ENCODE measurements at places on chromosomes 2 and 18.

GRCh38 chr2:26444236-26444635, 33.7 kb downstream of the OTOF start:
- DNase-seq = no peak

- no peak for DNase-seq
Measured at GRCh38 chr2:110678457-110679336, 834 bp upstream of the BUB1 start.

- no peak for DNase-seq
Measured at GRCh38 chr2:35708411-35708923, 647.1 kb upstream of the CRIM1 start.

GRCh38 chr18:7808992-7809391, 241.9 kb downstream of the PTPRM start:
- DNase-seq = no peak

DNA sequence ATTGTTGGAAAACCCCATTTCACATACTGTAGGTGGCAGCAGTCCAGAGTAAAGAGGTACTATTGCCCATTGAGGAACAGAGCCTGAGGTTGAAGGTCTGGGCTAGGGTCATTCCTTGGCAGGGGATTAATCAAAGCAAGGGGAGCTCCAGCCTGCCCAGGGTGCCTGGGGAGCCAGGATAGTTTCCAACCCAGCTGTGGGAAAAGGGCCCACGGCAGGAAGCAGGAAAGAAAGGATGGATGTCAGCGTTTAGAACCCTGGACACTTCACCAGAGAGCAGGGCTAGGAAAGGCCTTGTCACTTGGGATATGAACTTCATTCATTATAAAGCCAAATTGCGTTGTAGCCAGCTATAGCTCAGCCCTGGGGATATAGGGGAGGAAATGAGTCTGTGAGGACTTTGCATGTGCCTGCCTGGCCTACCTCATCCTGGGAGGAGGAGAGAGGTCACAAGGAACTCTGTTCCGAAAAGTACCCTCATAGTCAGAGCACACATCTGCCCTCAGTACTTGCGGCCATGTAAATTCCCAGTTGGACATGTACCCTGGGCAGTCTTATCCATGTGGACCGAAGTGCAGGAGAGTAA, 140.2 kb upstream of the COPS8 start:
- no peak for DNase-seq

GRCh38 chr2:182763311-182763912, 47.4 kb downstream of the DNAJC10 start:
- no peak for DNase-seq

GRCh38 chr2:27191070-27191829, 20.6 kb upstream of the ATRAID start:
- peak; percentile 12 for DNase-seq

- DNase-seq = no peak
Measured at GRCh38 chr2:134469516-134470115, 215.7 kb downstream of the MGAT5 start.

- DNase-seq = peak; percentile 32
Measured at GRCh38 chr2:15284614-15285013, 276.5 kb downstream of the NBAS start.

DNA sequence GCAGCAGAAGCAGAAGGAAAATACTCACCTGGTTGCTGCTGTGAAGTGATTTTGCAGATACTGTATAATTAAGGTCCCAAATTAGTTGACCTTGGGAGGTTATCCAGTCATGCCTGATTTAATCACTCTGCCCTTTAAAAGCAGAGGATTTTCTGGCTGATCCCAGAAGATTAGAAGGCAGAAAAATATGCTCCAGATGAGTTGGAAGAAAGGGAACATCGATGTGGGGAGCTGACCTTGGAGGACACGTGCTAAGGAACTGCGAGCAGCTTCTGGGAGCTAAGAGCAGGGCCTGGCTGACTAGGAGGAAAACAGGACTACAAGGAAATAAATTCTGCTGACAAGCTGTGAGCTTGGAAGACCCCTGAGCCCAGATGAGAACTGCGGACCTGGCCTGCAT, 13.3 kb upstream of the DYM start:
- no peak for DNase-seq

GRCh38 chr2:120617055-120617454, 118.6 kb upstream of the GLI2 start:
- no peak for DNase-seq

- peak; percentile 41 for DNase-seq
Measured at GRCh38 chr2:74334931-74335333, 8.3 kb downstream of the SLC4A5 start.

- no peak for DNase-seq
Measured at GRCh38 chr2:202009019-202009481, 24.6 kb upstream of the FZD7 start.

DNA sequence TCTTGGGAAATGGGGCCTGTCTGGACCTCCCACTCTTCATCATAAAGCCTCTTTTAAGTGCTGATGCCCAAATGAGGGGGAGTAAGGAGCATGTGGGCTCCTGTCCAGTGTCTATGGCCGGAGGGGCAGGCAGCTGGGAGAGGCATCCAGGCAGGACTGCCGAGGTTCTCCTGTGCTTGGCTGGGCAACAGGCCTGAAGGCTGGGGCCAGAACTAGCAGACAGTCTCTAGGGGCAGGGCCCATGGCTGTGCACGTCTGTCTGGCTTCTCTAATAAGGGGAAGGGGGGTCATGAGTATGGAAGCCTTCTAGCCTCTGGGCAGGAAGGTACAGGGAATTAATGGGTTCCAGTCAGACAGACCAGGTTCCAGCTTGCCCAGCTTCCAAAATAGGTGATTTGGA, 128.6 kb downstream of the SMAD2 start:
- no peak for DNase-seq

DNA sequence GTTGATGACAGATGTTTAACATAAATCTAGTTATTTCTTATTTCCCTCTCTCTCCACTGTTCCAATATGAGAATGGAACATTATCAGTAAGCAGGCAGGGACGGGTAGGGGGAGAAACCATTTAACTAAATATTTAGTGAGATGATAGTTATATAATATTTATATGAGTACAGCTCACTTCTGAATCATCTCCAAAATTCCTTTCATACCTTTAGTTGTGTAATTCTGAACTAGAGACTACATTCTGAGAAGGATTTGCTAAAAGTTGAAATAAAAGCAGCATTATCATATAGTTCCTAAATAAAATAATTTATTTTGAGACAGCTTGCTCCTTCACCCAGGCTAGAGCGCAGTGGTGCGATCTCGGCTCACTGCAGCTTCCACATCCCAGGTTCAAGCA, 41.4 kb downstream of the B4GALT6 start:
- no peak for DNase-seq

- DNase-seq = peak; percentile 86
Measured at GRCh38 chr2:158315000-158315399, 141.6 kb downstream of the CCDC148 start.

DNA sequence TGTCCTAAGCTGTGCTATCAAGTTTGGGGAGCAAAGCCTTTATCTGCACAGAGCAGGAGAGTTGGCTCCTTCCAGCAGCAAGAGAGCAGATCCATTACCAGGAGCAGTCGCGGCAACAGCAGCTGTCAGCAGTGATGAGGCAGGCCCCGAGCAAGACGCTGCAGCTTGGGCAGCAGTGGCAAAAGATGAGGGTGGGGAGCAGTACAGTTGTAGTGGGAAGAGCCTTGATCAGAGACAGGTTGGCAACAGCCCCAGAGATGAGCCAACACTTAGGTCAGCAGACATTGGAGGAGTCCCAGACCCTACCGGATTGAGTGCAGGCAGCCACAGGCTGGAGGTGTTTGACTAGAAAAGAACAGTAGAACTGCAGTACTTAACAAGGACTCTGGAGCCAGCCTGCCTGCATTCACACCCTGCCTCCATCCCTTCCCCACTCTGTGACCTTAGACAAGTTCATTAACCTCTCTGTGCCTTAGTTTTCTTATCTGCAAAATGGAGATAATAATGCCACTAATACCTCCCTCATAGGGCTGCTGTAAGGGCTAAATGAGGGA, 117.1 kb upstream of the SERTAD2 start:
- DNase-seq = no peak

- no peak for DNase-seq
Measured at GRCh38 chr2:44247924-44248323, 27.4 kb upstream of the SLC3A1 start.

DNA sequence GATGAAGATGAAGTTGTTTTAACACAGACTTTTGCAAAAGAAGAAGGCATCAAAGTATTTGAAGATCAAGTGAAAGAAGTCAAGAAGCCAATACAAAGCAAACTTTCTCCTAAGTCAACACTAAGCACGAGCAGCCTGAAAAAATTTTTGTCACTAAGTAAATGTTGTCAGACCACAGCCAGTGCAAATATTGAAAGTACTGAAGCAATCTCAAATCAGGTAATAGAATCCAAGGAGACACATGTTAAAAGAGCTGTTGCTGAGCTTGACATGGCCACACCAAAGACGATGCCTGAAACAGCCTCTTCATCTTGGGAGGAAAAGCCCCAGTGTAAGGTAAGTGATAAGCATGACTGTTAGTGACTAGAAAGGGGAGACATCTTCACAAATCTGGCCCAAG, 75.1 kb downstream of the FSIP2 start:
- no peak for DNase-seq

GRCh38 chr2:20880221-20880771, 57.4 kb upstream of the LDAH start:
- DNase-seq = no peak

- DNase-seq = no peak
Measured at GRCh38 chr2:182055993-182056392, 70.3 kb downstream of the PPP1R1C start.

DNA sequence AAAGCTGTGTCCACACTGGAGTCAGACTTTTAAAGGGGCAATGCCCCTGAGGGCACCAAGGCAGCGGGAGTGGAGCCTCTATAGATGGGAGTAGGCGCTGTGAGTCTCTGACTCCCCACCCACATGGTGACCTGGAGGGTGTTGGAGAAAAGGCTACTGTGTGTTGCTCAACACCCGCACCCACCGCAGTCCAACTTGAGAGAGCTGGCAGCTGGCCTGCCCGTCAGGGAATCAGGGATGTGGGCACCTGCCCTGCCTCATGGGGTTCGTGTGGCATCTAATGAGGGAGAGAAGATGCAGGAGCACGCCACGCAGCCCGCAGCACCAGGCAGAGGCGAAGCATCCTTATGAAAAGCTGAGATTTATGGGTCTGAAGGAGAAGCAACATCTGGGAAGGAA, 84.2 kb downstream of the KLHL29 start:
- DNase-seq = no peak

- DNase-seq = no peak
Measured at GRCh38 chr2:215027779-215028178, 110.6 kb downstream of the ABCA12 start.

- no peak for DNase-seq
Measured at GRCh38 chr2:232333361-232334135, 45.0 kb upstream of the ALPP start.

GRCh38 chr18:45493830-45494229, 121.4 kb upstream of the SLC14A2 start:
- no peak for DNase-seq

- no peak for DNase-seq
Measured at GRCh38 chr18:35991696-35992095, 19.2 kb downstream of the RMP24 start.

GRCh38 chr2:47219970-47220369, 64.9 kb upstream of the STPG4 start:
- DNase-seq = no peak

DNA sequence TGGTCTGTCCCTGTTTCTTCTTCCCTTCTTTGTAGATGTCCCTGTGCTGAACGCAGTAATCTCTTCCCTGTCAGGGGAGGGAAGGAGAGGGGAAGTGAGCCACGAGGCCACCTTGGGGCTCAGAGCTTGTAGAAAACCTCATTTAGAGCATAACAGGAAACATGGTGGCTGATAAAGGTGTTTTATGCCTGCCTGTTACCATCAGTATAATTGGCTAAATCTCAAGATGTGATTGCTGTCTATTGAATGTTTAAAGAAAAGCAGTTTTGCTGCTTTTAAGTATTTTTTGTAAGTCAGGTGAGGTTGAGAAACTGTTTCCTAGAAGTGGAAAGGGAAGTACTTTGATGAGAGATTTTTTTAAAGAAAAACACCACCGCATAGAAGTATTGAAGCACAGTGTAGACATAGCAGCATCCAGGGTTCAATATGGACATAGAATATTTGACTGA, 59.7 kb upstream of the PDK1 start:
- no peak for DNase-seq

DNA sequence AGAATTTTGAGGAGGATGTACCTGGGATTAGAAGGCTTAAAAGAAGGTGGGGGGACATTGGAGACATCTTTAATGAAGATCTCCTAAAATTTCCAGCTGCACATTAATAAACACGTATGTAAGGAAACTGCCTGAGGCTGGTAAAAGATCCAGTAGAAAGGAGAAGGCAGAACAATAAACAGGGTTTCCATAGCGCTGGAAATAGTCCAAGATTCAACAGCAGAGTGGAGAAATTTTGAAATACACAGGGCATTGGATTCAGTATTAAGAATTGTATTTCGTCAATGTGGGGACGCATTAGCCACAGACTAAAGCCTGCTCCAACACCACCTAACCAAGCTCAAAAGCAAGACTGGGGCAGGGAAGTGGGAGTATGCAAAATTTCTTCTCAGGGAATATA, 606.9 kb upstream of the NRXN1 start:
- no peak for DNase-seq

DNA sequence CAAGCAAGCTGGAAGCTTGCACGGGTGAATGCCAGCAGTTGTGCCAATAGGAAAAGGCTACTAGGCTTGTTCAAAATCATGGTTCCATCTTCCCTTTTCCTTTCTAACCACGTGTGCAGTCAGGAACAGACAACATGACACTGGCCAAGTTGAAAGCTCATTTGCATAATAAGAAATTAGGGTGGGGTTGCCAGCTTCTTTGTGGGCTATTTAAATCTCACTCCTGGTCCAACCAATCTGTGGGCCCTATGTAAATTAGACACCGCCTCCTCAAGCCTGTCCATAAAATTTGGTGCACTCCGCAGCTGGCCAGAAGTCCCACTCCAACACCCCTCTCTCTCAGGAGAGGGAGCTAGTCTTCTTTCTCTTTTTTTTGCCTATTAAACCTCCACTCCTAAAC, 1948.4 kb upstream of the PIK3C3 start:
- DNase-seq = no peak

DNA sequence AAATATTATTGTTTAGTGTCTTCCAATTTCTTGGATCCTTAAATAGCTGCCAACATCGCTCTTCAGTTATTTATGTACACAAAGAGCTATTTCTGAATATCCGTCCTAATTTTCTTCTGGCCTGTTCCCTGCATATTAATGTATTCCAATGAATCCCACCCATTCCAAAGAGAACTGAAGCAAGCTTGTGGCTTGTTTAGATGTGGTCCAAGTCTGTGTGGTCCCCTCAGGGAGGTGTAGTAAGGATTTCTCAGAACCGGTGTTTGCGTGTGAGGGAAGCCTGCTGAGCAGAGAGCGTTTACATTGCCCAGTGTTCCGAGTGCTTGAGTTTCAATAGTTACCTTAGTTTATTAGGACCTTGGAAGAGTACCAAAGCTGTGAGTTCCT, 25.1 kb upstream of the IL1R1 start:
- DNase-seq = no peak

- peak; percentile 53 for DNase-seq
Measured at GRCh38 chr2:162435676-162436075, 91.7 kb downstream of the GCA start.

GRCh38 chr18:79426376-79427300, 30.9 kb downstream of the NFATC1 start:
- DNase-seq = no peak

All from DMS153 (cell line).